NCI-H510A (cell line): ENCODE measurements at places on chromosomes 6 and 20.

- no peak for DNase-seq
These were observed 262.0 kb downstream of the BMP7 start for GRCh38 chr20:57004416-57004815.

DNA sequence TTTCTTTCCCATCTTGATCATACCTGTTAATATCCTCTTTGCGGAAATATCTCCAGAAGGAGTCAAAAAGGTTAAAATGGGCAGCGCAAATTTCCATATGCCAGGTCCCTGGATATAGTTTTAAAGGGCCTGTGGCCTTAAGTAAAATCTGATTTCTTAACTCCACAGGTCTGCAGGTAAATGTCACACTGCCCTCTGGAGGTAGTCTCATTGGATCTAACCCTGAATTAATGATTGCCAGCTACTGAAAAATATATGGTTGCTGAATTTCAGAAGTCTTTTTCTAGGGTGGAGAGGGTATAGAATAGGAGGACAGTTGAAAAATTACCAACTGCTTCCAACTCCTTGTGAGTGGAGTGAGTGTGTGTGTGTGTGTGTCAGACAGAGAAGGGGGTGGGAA lies 8.5 kb downstream of the MOXD1 start:
- DNase-seq, result no peak

DNA sequence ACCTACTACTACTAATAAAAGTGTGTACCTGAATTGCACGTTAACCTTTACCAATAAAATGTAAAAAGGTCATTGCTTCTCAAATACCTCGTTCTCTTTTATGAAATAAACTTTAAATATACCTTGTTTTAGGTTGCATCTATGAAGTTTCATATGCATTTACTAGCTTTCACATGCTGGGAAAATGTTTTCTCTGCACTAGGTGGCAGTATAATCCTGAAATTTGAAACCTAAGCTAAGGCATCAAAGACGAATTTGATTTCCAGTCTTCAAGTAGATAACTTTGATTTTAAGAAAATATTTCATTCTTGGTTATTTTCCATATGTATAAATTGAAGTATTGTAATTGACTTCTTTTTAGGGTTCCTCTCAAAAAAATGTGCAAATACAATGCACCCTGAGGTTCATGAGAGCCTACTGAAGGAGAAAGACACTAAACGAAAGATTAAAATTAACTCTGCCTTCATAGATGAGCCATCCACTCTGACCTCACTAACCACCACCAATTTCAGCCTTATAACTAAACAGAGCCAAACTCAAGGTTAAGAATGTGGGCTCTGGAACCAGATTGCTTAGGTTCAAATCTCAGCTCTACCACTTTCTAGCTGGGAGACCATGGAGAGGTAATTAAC lies 7.3 kb upstream of the COL9A1 start:
- no peak for DNase-seq

- DNase-seq, result no peak
These were observed 72.6 kb upstream of the STXBP5 start for GRCh38 chr6:147131532-147132128.

DNA sequence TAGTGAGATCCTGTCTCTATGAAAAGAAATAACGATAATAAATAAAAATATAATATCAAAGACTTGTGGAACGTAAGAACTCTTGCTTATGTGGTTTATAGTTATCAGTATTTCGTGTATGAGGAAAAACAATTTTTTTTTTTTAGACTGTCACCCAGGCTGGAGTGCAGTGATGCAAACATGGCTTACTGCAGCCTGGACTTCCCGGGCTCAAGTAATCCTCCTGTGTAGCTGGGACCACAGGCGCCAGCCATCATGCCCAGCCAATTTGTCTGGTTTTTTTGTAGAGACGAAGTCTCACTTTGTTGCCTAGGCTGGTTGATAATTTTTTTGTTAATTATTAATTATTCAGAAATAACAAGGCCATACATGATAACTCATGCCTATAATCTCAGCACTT lies 18.6 kb upstream of the CDK19 start:
- DNase-seq, result no peak

- DNase-seq, result no peak
These were observed 79.1 kb downstream of the OGFRL1 start for GRCh38 chr6:71367756-71368155.

DNA sequence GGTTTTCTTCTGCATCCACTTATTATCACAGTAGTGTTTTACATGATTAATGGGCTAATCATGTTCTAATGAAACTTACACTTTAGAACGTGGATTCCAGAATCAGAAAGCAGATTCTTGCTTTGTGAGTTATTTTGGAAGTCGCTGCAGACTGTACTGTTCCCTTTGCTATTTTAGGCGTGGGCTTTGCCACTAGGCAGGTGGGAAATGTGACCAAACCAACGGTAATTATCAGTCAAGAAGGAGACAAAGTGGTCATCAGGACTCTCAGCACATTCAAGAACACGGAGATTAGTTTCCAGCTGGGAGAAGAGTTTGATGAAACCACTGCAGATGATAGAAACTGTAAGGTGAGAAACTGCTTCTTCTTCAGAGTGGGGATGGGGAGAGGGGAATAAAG lies 598 bp downstream of the FABP7 start:
- DNase-seq, result no peak

- DNase-seq, result no peak
These were observed 46.0 kb downstream of the PLCG1 start for GRCh38 chr20:41183391-41183790.

DNA sequence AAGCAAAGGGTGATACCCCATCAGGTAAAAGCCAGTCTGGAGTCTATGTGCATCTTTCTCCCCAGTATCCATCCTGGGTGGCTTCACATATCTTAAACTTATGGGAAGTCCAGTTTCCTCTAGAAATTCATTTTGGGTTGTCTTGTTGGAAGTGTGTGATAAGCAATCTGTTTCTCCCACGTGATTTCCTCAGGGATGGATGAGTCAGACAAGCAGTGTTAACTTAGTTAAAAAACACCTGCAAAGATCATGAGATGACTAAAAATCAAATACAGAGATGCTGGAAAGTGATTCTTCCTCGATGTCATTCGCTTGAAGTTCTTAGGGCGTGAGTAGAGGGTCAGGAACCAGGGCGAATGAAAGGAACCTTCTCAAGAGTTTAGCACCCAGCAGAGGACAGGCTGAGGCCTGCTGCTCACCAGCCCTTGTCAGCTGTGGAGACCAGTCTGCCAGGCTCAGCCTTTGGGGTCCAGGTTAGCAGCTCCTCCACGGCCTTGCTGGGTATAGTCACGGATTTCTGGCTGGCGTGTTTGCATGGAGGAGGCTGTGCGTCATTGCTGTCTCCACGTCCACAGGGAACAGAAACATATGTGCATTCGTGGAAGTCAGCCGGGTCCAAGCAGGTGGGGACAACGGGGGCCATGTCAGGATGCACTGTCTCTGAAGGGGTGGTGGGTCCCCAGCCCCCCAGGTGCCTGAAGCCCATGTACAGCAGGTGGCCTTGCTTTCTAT lies 2.8 kb upstream of the PNPLA1 start:
- DNase-seq, result no peak

GRCh38 chr6:81759782-81760181 lies 7.3 kb upstream of the TENT5A start:
- DNase-seq, result no peak

- DNase-seq, result no peak
These were observed 11.3 kb downstream of the DLK2 start for GRCh38 chr6:43444036-43444435.

DNA sequence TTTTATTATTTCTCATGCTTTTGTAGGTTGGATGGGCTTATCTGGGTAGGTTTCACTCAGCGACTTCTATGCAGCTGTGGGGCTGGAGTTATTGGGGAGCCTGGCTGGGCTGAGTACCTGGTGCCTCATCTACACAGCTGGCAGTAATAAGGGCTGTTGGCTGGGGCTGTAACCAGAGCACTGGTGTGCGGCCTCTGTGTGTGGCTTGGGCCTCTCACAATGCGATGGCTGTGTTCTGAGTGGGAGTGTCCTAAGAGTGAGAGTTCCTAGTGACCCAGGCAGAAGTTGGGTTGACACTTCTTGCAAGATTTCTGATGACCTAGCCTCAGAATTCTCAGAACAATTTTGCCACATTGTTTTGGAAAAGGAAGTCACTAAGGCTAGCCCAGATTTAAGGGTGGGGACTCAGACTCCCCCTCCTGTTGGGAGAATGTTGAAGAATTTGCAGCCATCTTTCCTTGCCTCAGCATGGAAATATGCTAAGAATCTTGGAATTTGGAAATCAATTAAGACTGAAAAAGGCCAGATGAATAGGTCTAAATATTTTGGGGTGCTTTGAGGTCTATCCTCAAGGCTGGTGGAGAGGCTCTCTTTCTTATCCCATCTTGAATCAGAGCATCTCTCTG lies 158.8 kb downstream of the SCP2D1 start:
- no peak for DNase-seq

GRCh38 chr6:34132486-34133185 lies 13.3 kb downstream of the GRM4 start:
- peak; percentile 72 for DNase-seq

DNA sequence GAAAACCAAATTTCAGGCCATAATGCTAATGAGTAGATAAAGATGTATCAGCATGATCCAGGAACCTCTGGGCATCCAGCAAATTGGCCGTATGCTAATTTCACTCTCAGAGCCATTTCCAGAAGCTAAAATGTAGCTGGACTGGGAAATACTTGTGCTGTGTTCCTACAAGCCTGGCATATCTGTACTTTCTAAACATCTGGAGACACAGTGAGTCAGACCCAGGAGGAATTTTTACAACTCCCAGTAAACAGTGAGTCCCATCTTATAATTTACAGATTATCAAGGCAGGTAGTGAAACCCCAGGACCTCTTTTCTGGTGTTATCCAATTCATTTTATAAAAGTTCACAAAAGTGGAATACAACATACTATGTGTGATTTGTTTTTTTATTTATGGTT lies 683.0 kb upstream of the ADGRB3 start:
- DNase-seq, result no peak

DNA sequence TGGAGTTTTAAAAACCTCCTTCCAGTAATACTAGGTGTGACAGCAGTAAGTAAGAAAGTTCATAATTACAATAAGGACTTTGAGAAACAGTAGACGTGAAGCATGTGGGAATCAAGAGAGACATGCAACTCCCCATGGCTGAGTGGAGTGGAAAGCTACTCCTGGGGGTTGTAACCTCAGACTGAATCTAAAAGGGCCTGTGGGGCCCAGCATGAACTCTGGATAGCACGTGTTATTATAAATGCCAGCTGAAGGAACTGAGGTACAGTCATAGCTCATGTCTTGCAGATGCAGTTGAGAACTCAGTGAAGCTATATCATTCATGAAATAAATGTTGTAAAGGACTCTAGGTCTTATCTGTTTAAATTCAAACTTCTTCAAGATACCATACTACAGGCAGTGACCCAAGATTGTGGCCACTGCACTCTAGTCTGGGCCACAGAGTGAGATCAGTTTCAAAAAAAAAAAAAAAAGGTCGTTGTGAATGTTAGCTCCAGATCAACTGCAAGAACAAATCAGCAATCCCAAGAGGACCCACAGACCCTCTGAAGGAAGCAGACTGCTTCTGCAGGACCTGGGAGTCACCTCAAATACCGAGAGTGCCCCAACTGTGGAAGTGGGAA lies 189.3 kb downstream of the TRDN start:
- DNase-seq, result no peak

DNA sequence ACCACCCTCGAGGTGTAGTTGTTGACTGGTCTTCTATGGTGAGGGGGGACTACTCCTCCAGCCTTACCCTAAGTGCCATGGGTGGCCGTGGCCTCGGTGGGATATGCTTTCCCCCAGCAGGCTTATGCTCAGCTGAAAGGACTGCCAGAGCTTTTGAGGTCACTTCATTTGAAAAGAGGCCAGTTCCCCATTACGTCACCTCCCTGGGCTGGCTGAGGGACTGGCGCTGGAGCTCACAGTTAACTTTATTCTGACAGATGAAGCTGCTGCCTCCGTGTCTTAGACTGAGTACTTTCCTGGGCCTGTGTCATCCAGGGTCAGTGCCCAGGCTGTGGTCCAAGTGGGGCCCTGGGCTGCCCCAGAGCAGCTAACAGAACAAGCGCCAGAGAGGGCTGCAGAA lies 42.8 kb upstream of the PCMTD2 start:
- DNase-seq, result no peak

- no peak for DNase-seq
These were observed 157.6 kb downstream of the SOBP start for GRCh38 chr6:107647439-107647948.

DNA sequence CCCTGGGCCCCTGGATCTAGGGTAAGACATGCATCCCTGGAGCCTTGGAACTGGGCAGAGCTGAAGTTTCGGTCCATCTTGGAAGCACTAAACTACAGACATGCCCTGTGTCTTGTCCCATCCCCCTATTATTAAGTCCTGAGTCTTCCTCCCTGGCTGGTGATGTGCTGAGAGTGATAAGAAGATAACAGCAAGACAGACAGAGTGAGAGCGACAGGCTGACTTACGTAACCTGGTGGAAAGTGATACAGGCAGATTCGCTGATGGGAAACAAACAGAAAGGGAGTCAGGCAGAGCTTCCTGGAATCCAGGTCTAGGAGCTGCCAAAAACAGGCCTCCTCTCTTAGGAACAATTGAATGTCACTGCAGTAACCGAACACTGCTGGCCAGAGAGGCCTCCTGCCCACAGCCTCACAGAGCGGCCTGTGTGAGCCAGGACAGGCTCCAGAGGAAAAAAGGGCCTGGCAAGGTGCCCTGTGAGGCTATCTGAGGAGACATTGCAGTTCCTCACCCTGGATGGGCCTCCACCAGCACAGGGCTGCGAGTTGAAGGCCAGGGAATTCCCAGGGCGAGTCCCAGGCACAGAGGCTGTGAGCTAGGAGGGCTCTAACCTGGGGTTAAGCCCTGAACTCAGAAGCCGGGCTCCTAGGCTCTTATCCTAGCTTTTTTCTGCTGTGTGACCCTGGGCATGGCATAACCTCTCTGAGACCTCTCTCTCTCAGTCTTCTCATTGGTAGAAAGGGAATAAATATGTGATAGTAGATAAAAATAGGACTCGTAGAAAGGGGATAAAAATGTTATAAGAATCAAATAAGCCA lies 34.2 kb upstream of the B4GALT5 start:
- DNase-seq, result no peak

DNA sequence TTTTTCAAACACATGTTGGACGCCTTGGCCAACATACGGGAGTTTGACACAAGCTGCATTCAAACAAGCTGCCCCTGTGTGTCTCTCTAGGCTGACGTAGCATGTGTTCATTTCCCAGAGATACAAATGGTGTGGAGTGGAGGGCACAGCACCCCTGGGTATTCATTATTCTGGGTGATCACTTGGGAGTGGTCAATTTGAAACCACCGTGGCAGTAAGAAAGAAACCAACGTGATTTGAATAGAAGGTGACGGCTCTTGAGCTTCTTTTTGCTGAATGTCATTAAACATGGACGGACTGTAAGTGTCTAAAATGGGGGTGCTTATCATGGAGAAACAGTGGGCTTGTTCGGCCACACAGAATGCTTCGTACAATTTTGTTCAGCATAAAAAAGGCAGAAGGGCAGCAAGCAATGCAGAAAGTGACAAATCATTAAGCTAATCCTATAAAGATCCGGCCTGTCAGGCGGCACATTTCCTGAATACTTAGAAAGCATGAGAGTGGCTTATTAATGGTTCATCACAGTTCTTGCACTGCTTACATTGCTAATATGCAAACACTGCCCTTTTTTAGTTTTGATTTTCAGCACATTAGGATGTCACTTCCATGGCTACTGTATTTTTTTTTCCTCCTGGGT lies 1261.9 kb upstream of the CITED2 start:
- no peak for DNase-seq
